Activated CD4-positive, alpha-beta memory T cell treated with anti-CD3 and anti-CD28 coated beads for 36 hours (primary cell): ENCODE measurements at places on chromosomes 16 and 17. TPM values are rescaled to one million over a fixed set of nuclear protein-coding genes. Genes with fewer than 3 reads are reported as not detected.

Gene PHOSPHO1
- not detected for total RNA-seq

Gene DRC3
- total RNA-seq: 0.34 TPM

Gene PRAC2
- not detected for total RNA-seq

Gene LRRC36
- total RNA-seq: 0.63 TPM

Gene ABCC11
- 0.33 TPM for total RNA-seq

Gene NOG
- not detected for total RNA-seq

Gene ABHD15
- total RNA-seq: 9.8 TPM

Gene MMP25
- 2.2 TPM for total RNA-seq

Gene CHD9NB
- total RNA-seq: not detected

Gene TMEM220
- total RNA-seq: 0.24 TPM

Gene NACA2
- not detected for total RNA-seq

Gene KRTAP3-3
- not detected for total RNA-seq

Gene TSNAXIP1
- 0.81 TPM for total RNA-seq

Gene MSL1
- total RNA-seq: 80.6 TPM

Gene ABI3
- total RNA-seq: 19.7 TPM

Gene SLC12A4
- total RNA-seq: 27.1 TPM

Gene CA4
- total RNA-seq: not detected

Gene RBL2
- 84.6 TPM for total RNA-seq

Gene CMTM1
- 11.5 TPM for total RNA-seq

Gene TSPAN10
- total RNA-seq: 0.36 TPM

Gene CDRT15
- total RNA-seq: not detected

Gene NRN1L
- not detected for total RNA-seq

Gene CBFA2T3
- total RNA-seq: not detected

Gene OR1A1
- total RNA-seq: not detected

Gene MPP2
- 1.8 TPM for total RNA-seq

Gene PKMYT1
- total RNA-seq: 123 TPM

Gene CXCL16
- total RNA-seq: 3.1 TPM

Gene HSPB9
- total RNA-seq: not detected

Gene AKAP10
- total RNA-seq: 31.8 TPM

Gene CHD9
- 15.0 TPM for total RNA-seq

Gene GRIN2C
- not detected for total RNA-seq

Gene TERB1
- not detected for total RNA-seq

Gene APPBP2
- total RNA-seq: 31.0 TPM

Gene CPHXL2
- total RNA-seq: not detected

Gene SYNGR3
- total RNA-seq: 12.4 TPM

Gene MGAT5B
- not detected for total RNA-seq

Gene TPSD1
- total RNA-seq: not detected

Gene SLC16A11
- total RNA-seq: 1.5 TPM

Gene AHSP
- total RNA-seq: not detected

Gene TCAP
- total RNA-seq: 0.90 TPM

Gene PDIA2
- total RNA-seq: not detected

Gene FBXW10
- not detected for total RNA-seq

Gene CSH1
- total RNA-seq: not detected

Gene CCL1
- 0.44 TPM for total RNA-seq

Gene GH1
- total RNA-seq: not detected
